Heart right ventricle (tissue), 16 donors: ENCODE measurements at places on chromosomes 4 and X. TPM values are rescaled to one million over a fixed set of nuclear protein-coding genes. Genes with fewer than 3 reads are reported as not detected.

- H3K27me3 ChIP-seq, result peaks cover 4% of the 10 kb centered on the region
- no peak overlapping the region for H3K4me3 ChIP-seq
These were observed 12.6 kb downstream of the AFP start for GRCh38 chr4:73448448-73449203.

GRCh38 chrX:106897259-106897658, 5.9 kb downstream of the RIPPLY1 start:
- H3K36me3 ChIP-seq, result no peaks in the 10 kb centered on the region
- no peaks in the 10 kb centered on the region for H3K27me3 ChIP-seq
- peaks cover 5% of the 10 kb centered on the region for H3K4me1 ChIP-seq
- H3K27ac ChIP-seq, result no peak overlapping the region
- DNase-seq, result no peak

- H3K27ac ChIP-seq, result no peak overlapping the region
- H3K4me1 ChIP-seq, result no peaks in the 10 kb centered on the region
- H3K36me3 ChIP-seq, result no peaks in the 10 kb centered on the region
These were observed 42.1 kb upstream of the SPINK2 start for GRCh38 chr4:56863441-56864139.

DNA sequence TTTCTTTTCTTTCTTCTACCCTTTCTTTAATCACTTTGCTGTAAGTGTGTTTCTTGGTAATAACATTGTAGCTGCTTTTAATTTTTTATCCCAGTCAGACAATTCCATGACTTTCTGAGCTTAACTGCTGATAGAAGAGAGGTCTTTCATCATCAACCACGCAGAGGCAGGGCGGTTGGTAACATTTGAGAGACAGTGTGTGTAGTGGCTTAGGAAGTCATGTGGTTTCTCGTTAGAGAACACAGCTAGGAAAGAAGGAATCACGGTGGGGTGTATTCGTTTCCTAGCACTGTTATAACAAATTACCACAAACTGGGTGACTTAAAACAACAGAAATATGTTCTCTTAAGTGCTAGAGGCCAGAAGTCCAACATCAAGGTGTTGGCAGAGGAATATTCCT, 11.5 kb downstream of the PRPS2 start:
- no peak for DNase-seq
- no peak overlapping the region for H3K27ac ChIP-seq
- H3K4me3 ChIP-seq, result no peak overlapping the region
- no peaks in the 10 kb centered on the region for H3K27me3 ChIP-seq

- no peak overlapping the region for H3K4me3 ChIP-seq
- H3K27ac ChIP-seq, result no peak overlapping the region
- H3K4me1 ChIP-seq, result no peaks in the 10 kb centered on the region
These were observed 138.0 kb upstream of the BOD1L1 start for GRCh38 chr4:13765539-13765938.

- H3K4me1 ChIP-seq, result no peaks in the 10 kb centered on the region
- no peaks in the 10 kb centered on the region for H3K36me3 ChIP-seq
- DNase-seq, result no peak
- no peak overlapping the region for H3K27ac ChIP-seq
- no peaks in the 10 kb centered on the region for H3K27me3 ChIP-seq
These were observed 9.0 kb upstream of the MAGEA8 start for GRCh38 chrX:149871940-149872339.

DNA sequence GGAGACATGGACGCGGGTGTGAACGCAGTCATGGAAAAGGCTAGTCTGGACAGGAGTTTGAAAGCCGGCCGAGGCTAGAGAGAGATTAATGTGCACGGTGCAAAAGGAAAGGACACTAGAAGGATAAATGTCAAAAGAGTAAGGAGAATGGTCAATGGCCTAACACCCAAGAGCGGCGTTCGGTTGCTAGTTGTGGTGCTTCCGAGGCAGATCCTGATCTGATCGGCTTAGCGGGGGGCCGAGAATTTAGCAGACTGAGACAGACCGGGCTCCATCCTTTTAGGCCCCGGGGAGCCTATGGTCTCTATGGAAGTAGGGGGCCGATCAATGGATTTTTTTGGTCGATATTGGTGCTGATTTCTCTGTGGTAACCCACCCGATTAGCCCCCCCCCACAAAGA, 6.9 kb downstream of the GAGE10 start:
- no peaks in the 10 kb centered on the region for H3K4me1 ChIP-seq
- H3K36me3 ChIP-seq, result no peaks in the 10 kb centered on the region
- no peak overlapping the region for H3K27ac ChIP-seq
- H3K4me3 ChIP-seq, result no peak overlapping the region

GRCh38 chrX:136475236-136475635, 12.5 kb upstream of the BRS3 start:
- no peak overlapping the region for H3K27ac ChIP-seq
- no peaks in the 10 kb centered on the region for H3K36me3 ChIP-seq
- no peak overlapping the region for H3K4me3 ChIP-seq

DNA sequence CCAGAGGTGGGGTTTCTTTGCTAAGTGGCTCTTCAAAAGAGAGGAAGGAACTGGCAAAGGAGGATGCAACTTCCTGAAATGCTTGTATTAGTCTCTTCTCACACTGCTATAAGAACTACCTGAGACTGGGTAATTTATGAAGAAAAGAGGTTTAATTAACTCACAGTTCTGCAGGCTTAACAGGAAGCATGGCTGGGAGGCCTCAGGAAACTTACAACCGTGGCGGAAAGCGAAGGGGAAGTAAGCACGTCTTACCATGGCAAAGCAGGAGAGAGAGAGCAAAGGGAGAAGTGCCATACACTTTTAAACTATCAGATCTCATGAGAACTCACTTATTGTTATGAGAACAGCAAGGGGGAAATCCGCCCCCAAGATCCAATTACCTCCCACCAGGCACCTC, 505.7 kb downstream of the ZNF674 start:
- H3K4me3 ChIP-seq, result no peak overlapping the region
- H3K27me3 ChIP-seq, result no peaks in the 10 kb centered on the region
- H3K4me1 ChIP-seq, result no peaks in the 10 kb centered on the region
- no peak overlapping the region for H3K27ac ChIP-seq

GRCh38 chr4:24104158-24104565, 214.3 kb upstream of the PPARGC1A start:
- no peak for DNase-seq
- H3K27ac ChIP-seq, result no peak overlapping the region
- H3K27me3 ChIP-seq, result no peaks in the 10 kb centered on the region
- no peaks in the 10 kb centered on the region for H3K36me3 ChIP-seq

GRCh38 chr4:150950657-150951288, 64.3 kb downstream of the LRBA start:
- H3K27ac ChIP-seq, result no peak overlapping the region
- no peaks in the 10 kb centered on the region for H3K27me3 ChIP-seq
- no peaks in the 10 kb centered on the region for H3K36me3 ChIP-seq
- DNase-seq, result no peak
- no peak overlapping the region for H3K4me3 ChIP-seq

DNA sequence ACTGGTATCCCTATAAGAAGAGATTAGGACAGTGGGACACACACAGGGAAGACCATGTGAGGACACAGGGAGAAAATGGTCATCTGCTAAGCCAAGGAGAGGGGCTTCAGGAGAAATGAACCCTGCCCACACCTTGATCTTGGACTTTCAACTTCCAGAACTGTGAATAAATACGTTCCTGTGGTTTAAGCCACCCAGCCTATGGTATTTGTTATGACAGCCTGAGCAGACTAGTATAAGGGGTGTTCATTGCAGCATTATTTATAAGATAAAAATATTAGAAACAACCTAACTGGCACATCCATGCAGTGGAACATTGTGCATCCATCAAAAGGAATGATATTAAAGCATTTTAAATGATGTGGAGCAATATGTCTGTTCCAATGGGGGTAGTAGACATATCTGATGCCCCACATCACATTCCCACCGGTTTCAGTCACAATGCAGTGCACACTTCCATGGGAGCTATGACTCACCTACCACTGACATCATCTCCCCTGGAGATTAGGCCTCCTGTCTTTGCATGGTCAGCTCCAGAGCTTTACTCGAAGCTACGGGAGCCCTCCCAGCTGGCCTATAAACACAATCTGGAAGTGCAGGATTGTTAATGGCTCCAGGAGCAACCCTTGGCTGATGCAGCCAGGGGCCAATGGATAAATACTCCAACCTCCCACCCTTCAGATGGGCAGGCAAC, 38.9 kb upstream of the MAMLD1 start:
- no peak for DNase-seq
- H3K36me3 ChIP-seq, result no peaks in the 10 kb centered on the region
- H3K4me3 ChIP-seq, result no peak overlapping the region

DNA sequence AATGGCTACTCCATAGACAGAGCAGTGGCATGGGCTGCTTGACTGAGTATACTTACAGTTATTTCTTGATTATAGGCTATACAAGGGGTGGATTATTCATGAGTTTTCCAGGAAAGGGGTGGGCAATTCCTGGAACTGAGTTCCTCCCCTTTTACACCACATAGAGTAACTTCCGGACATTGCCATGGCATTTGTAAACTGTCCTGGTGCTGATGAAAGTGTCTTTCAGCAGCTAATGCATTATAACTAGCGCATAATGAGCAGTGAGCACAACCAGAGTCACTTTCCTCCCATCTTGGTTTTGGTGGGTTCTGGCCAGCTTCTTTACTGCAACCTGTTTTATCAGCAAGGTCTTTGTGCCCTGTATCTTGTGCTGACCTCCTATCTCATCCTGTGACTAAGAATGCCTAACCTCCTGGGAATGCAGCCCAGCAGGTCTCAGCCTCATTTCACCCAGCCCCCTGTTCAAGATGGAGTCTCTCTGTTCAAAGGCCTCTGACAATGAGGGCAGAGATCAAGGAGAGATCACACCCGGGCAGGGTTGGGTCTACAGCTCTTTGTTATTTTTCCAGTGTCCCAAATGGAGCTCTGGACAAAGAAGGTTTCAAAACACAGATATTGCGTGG, 468.4 kb upstream of the PRKX start:
- H3K4me3 ChIP-seq, result no peak overlapping the region
- no peaks in the 10 kb centered on the region for H3K4me1 ChIP-seq
- H3K27me3 ChIP-seq, result no peaks in the 10 kb centered on the region
- H3K36me3 ChIP-seq, result no peaks in the 10 kb centered on the region

DNA sequence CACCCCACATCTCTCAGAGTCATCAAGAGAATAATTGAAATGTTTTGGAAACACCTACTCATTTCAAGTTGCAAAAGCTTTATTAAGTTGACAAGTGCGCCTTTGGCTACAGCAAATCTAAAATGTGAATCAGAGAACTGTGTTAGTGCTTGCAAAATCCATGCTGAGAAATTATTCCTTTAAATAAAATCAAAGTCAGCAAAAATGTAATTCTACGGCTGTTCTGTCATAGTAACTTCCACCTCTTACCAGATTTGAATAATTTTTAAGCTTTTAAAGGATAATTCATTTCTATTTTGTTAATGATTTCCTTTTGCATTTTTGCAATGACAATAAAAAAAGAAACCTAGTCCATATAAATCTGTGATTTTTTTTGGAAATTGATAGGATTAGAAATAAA, 1779.1 kb downstream of the STIM2 start:
- no peak overlapping the region for H3K4me3 ChIP-seq
- H3K27me3 ChIP-seq, result no peaks in the 10 kb centered on the region
- H3K4me1 ChIP-seq, result no peaks in the 10 kb centered on the region

- H3K36me3 ChIP-seq, result no peaks in the 10 kb centered on the region
- no peak overlapping the region for H3K27ac ChIP-seq
- H3K4me3 ChIP-seq, result peak overlapping the region; percentile 60
- H3K4me1 ChIP-seq, result peaks cover 39% of the 10 kb centered on the region
- no peak for DNase-seq
These were observed 517 bp downstream of the LEF1 start for GRCh38 chr4:108168160-108168670.

The NXF2 gene
- total RNA-seq, result not detected

The RPS6KA6 gene
- total RNA-seq, result 0.47 TPM
